Tibial nerve (tissue), 4 donors: ENCODE measurements at places on chromosomes 16 and 17. TPM values are rescaled to one million over a fixed set of nuclear protein-coding genes. Genes with fewer than 3 reads are reported as not detected.

DNA sequence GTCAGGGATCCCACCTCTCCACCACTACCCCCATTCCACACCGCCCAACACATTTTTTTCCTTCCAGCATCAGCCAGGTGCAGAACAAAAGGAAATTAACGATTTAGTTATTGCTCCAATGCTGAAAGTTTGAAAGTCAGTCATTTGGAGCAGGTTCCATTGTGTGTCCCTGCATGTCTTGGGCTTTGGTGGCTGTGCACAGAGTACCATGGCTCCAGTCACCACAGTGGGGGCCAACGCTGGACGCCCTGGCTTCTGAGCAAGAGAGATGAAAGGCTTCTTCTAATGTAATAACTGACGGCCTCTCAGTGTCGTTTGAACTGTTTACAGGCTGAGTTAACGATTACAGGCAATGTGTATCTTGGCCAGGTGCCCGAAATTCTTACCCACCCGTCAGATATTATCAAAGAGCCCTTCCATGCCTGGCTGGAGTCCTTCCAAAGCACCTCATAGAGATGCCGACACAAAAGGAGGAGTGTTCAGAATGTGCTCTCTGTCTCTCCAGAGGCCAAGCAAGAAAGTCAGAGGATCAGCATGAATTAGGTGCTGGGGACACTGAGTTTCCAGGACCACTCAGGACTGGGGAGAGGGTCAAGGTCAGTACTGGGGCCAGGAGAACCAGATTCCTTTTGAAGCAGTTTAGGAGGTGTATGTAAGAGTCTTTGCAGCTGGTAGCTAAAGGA is 25.9 kb downstream of the RNF43 start:
- H3K27me3 ChIP-seq = no peaks in the 10 kb centered on the region
- no peak overlapping the region for H3K4me3 ChIP-seq
- no peak overlapping the region for H3K27ac ChIP-seq
- DNase-seq = no peak
- no peaks in the 10 kb centered on the region for H3K36me3 ChIP-seq

DNA sequence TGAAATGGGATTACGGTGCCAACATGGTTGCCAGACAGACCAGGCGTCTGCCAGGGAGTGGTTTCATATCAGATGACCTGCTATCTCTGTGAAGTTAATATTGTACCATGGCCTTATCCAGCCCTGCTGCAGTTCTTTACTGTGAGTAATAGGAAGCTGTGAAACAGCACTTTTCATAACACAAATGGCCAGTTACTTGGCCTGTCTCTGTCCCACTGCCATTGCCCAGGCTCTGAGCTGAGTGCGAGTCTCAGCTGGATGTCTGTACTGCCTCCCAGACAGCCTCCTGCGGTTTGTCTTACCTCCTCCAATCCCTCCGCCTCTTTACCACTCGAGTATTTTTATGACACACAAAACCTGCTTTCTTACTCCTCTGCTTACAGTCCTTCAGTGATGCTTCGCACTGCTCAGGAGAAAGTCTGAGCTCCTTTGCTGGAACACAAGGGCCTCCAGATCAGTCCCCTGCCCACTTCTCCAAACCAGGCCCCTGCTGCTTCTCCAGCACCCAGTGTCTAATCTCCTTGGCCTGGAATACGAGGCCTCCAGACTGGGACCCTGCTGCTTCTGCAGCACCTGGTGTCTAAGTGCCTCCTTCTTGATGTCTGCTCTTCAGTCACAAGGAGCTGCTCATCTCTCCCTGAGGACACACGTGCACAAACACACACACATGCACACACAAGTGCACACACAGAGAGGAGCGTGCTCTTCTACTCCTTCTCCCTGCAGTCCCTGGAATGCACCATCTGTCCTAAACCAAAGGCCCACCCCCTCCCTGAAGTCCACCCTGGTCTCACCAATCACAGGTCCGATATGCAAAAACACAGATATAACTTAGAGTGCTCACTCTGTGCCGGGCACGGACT is 17.1 kb upstream of the RHOT1 start:
- H3K4me1 ChIP-seq = peaks cover 4% of the 10 kb centered on the region
- H3K27ac ChIP-seq = no peak overlapping the region
- no peak overlapping the region for H3K4me3 ChIP-seq
- DNase-seq = no peak
- H3K36me3 ChIP-seq = no peaks in the 10 kb centered on the region

DNA sequence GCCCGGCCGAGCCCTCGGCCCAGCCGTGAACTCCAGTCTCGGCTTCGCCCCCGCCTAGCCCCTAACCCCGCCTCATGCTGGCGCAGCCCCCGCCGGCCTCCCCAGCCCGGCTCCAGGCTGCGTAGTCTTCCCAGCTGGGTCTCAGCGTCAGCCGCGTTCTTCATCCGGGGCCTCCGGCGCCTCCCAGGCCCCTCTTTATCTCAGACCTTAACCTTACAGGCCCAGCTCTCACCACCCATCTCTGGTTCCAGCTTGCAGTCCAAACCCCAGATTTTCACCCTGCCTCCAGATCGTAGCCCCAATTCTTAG is at the start of gene PROCA1:
Gene PROCA1, minus strand, starts transcription at position 166 of the 309 bp plus-strand sequence. CDS start 228 bp downstream, outside the sequence.
- peak within 1 kb of the TSS; percentile 97 for H3K27ac ChIP-seq
- DNase-seq = no peak
- H3K4me1 ChIP-seq = peaks cover 9% of the 10 kb centered on the region
- H3K27me3 ChIP-seq = no peaks in the 10 kb centered on the region
- H3K36me3 ChIP-seq = no peaks in the 10 kb centered on the region

GRCh38 chr16:87608400-87608985 is 6.2 kb downstream of the JPH3 start:
- H3K27ac ChIP-seq = no peak overlapping the region
- H3K27me3 ChIP-seq = no peaks in the 10 kb centered on the region
- no peak overlapping the region for H3K4me3 ChIP-seq
- no peaks in the 10 kb centered on the region for H3K4me1 ChIP-seq
- H3K36me3 ChIP-seq = no peaks in the 10 kb centered on the region

DNA sequence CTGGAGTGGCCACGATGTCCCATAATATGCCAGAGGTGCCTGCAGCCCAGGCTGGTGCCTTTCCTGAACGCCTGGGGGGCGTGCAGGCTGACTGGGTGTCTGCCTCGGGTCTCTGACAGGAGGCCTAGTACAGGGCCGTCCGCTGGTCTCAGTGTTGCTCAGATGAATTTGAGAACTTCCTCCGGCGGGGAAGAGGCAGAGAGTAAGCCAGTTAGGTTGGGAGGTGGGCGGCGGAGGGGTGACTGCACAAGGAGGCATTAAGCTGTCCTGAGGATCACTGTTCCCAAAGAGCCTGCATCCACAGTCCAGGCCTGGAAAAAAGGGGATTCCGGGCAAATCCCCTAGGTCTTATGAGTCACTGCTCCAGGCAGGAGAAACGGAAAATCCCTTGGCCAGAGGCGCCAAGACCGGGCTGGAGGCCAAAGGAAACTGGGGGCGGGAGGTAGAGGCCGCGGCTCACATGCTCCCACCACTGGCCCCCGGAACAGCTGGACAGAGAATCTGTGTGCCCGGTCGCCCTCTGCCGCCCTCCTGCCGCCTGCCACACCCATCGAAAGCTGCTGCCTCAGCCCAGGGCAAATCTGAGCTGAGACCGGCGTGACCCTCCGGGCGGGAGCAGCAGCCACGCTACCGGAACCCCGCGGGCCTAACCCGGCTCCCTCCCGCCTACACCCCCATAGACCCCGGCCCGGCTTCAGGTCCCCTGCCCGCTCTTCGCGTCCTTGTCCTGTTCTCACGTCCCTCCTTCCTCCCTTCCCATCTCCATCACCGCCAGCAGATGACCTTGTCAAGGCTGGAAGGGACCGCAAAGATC is 1.2 kb downstream of the TRIM47 start:
- no peaks in the 10 kb centered on the region for H3K27me3 ChIP-seq
- H3K27ac ChIP-seq = peak overlapping the region; percentile 89
- DNase-seq = peak; percentile 92
- H3K4me1 ChIP-seq = peaks cover 61% of the 10 kb centered on the region
- peak overlapping the region; percentile 68 for H3K4me3 ChIP-seq

DNA sequence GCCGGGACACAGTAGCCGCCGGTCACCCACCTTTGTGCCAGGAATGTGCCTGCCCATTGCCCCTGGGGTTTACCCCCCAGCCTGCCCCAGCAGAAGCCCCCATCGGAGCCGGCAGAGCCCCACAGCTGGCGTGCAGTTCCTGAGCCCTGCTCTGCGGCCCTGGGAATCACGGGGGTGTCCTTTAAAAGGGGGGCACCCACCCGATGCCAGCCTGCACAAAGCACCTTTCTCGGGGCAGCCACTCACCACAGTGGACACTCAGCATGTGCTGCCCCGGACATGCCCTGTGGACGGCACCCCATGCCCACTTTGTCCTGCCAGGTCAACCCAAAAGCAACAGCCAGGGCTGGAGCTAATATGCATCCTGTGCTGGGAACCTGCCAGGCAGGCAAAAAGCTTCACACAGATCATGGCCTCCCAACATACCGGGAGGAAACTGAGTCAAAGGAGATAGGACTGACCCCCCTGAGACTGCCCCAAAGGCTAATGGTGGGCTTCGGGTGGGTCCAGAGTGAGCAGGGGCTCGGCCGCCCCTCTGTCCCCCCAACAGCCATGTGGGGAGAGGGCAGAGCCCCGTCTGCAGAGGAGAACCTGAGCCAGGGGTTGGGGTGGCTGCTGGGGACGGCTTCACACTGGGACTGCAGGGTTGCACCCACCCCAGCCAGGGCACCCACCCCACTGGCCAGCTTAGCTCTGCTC is 45.8 kb upstream of the ZC3H18 start:
- H3K27me3 ChIP-seq = peaks cover 56% of the 10 kb centered on the region
- H3K4me3 ChIP-seq = no peak overlapping the region
- H3K27ac ChIP-seq = no peak overlapping the region
- H3K36me3 ChIP-seq = peaks cover 4% of the 10 kb centered on the region

- H3K4me3 ChIP-seq = no peak overlapping the region
- H3K27ac ChIP-seq = no peak overlapping the region
- no peaks in the 10 kb centered on the region for H3K27me3 ChIP-seq
- peak; percentile 35 for DNase-seq
- H3K36me3 ChIP-seq = no peaks in the 10 kb centered on the region
Measured at GRCh38 chr17:61837175-61838051, 25.9 kb downstream of the BRIP1 start.

GRCh38 chr17:6969323-6969726 is 26.5 kb upstream of the ALOX12 start:
- no peak overlapping the region for H3K27ac ChIP-seq
- DNase-seq = no peak
- no peaks in the 10 kb centered on the region for H3K27me3 ChIP-seq

- no peaks in the 10 kb centered on the region for H3K27me3 ChIP-seq
- no peak overlapping the region for H3K4me3 ChIP-seq
- H3K27ac ChIP-seq = no peak overlapping the region
- H3K36me3 ChIP-seq = no peaks in the 10 kb centered on the region
- no peaks in the 10 kb centered on the region for H3K4me1 ChIP-seq
Measured at GRCh38 chr16:83147244-83147643, 520.5 kb downstream of the CDH13 start.

GRCh38 chr16:47499700-47500264 is 38.7 kb downstream of the PHKB start:
- no peak overlapping the region for H3K4me3 ChIP-seq
- no peaks in the 10 kb centered on the region for H3K27me3 ChIP-seq
- H3K36me3 ChIP-seq = no peaks in the 10 kb centered on the region

GRCh38 chr16:23987443-23987842 is 151.7 kb downstream of the PRKCB start:
- no peaks in the 10 kb centered on the region for H3K4me1 ChIP-seq
- no peak overlapping the region for H3K4me3 ChIP-seq
- no peaks in the 10 kb centered on the region for H3K27me3 ChIP-seq
- DNase-seq = no peak
- no peak overlapping the region for H3K27ac ChIP-seq

- H3K27ac ChIP-seq = no peak overlapping the region
- DNase-seq = no peak
- H3K36me3 ChIP-seq = no peaks in the 10 kb centered on the region
- H3K4me1 ChIP-seq = no peaks in the 10 kb centered on the region
- H3K27me3 ChIP-seq = no peaks in the 10 kb centered on the region
Measured at GRCh38 chr16:88905563-88905962, 39.1 kb upstream of the PABPN1L start.

GRCh38 chr17:10059684-10060211 is 138.7 kb downstream of the GAS7 start:
- no peaks in the 10 kb centered on the region for H3K27me3 ChIP-seq
- no peak overlapping the region for H3K4me3 ChIP-seq
- no peak for DNase-seq
- H3K27ac ChIP-seq = peak overlapping the region; percentile 45
- H3K36me3 ChIP-seq = no peaks in the 10 kb centered on the region
- no peaks in the 10 kb centered on the region for H3K4me1 ChIP-seq

DNA sequence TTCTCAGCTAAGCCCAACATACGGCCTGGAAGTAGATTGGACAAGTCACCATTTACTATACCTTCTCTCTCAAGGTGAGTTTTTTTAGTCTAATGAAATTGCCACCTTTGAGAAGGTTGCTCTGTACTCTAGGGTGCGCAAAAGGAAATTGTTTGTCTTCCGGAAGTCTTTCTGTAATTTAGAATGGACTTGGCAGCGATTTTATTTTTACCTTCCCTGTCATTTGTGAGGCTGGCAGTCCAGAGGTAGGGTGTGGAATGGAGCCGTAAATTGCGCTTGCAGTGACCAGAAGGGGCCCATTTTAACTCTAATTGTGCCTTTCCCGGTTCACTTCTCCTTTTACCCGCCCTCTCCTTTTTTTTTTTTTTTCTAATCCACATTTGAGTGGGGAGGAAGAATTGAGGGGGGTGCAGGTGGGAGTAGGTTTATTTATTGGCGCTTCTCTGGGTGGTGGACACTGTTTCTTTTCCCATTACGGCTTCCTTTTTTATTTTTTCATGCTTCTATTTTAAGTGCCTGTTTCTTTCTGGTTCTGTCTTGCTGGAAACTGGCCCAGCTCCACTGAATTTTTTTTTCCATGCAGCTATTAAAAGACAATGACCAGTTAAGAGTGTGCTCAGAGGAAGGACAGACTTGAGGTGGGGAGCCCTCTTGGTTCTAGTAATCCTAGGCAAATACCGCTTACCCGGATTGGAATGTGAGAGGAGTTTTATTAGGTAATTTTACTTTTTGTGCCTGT is 89.7 kb upstream of the CLEC18A start:
- H3K27ac ChIP-seq = no peak overlapping the region
- H3K36me3 ChIP-seq = no peaks in the 10 kb centered on the region
- DNase-seq = no peak
- no peak overlapping the region for H3K4me3 ChIP-seq

DNA sequence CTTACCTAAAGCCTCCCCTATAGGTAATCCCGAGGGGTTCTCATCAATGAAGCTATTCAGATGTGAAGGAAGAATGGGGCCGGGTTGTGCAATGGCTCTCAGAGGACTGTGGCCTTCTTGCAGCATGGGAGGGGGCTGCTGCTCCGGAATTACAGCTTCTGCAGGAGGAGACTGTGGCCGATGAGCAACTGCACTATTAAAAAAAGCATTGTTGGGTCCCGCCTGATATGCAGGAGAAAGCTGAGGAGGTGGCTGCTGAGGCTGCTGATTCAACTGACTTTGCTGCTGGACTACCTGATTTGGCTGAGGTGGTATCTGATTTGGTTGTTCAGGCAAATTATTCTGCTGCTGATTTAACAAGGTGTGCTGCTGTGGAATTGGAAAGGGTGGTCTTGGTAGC is 64.8 kb downstream of the CACNG1 start:
- no peak for DNase-seq
- no peaks in the 10 kb centered on the region for H3K4me1 ChIP-seq
- H3K36me3 ChIP-seq = no peaks in the 10 kb centered on the region
- no peak overlapping the region for H3K27ac ChIP-seq

GRCh38 chr17:70295731-70296130 is 126.4 kb downstream of the KCNJ2 start:
- no peak overlapping the region for H3K27ac ChIP-seq
- H3K4me3 ChIP-seq = no peak overlapping the region
- H3K4me1 ChIP-seq = no peaks in the 10 kb centered on the region
- DNase-seq = no peak

Gene CSH2
- total RNA-seq = not detected

Gene KRT33A
- total RNA-seq = not detected

Gene KCNAB3
- total RNA-seq = 1.5 TPM

Gene SCNN1G
- not detected for total RNA-seq

Gene DRC3
- 5.0 TPM for total RNA-seq

Gene SLC5A10
- not detected for total RNA-seq

Gene KRT33B
- not detected for total RNA-seq

Gene ITGAD
- not detected for total RNA-seq

Gene OTOP3
- not detected for total RNA-seq
